ENCODE measurements at places on chromosomes 2 and 18.

DNA sequence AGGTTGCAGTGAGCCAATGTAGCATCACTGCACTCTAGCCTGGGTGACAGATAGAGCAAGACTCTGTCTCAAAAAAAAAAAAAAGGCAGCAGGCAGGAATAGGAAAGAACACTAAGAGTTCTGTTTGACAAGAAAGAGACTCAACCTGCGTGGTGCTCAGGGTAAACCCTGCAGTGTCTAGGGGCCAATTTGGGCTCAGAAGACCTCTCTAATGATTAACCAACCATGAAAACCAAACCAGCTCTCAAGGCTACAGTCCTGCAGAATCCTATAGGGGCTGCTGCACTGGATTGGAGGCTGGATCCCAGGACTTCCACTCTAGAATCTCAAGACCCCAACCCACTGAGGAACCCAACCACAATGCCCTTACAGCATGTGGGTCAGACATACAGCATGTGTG lies 2.4 kb downstream of the TRABD2A start:
- no peak for DNase-seq

DNA sequence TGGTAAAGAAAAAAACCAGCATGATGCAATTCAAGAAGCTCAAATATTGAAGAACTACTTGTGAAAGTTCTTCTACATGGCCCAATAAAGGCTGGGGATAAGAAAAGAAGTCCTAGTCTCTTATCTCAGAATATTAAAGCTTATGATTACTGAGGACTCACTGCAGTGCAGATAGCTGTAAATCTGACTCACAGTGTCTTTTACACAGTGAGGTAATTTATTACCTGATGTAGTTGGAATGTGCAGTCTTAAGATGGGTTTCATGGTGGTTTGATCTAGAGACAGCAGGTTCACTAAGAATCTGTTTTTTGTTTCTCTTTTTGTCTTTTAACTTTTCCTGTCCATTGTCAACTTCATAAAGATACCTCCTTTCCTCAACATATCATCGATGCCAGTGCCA lies 484.0 kb upstream of the MAP2 start:
- no peak for DNase-seq

GRCh38 chr18:39558658-39559057 lies 1993.1 kb upstream of the CELF4 start:
- DNase-seq = no peak

GRCh38 chr2:3959372-3959771 lies 256.0 kb downstream of the DCDC2C start:
- no peak for DNase-seq

DNA sequence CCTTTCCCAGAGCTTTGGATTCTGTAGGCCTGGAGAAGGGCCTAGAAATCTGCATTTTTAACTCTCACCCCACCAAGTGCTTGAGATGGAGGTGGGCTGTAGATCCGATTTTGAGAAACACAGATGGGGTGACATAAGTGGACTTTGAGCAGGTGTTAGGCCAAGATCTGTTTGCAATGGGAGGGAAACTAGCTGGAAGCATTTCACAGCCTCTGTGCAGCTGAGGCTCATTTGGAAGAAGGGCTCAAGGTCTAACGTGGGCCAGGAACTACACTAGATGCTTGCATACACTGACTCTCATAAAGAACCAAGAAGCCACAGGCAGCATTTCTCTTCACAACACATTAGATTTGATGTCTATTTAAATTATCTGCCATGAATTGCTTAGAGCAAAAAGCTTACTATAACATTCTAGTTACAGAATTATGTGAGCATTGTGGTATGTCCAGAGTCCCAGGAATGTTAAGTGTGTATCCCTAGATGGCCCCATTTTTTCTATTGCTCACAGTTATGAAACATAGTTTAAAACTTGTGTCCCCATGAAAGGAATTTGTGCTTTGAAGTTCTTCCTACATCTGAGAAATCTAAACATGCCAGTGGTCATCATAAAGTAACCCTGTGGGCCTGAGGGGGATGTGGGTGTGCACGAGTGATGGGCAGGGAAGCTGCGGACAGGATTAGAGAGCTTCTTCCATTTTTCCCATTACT lies 77.2 kb downstream of the CD28 start:
- no peak for DNase-seq

Data from CD4-positive, alpha-beta T cell treated with Interferon gamma for 1 hour (primary cell).